ENCODE measurements at places on chromosomes 5 and 9.
A peak's percentile ranks its signal among the peaks of the same experiment; 100 is the strongest.

DNA sequence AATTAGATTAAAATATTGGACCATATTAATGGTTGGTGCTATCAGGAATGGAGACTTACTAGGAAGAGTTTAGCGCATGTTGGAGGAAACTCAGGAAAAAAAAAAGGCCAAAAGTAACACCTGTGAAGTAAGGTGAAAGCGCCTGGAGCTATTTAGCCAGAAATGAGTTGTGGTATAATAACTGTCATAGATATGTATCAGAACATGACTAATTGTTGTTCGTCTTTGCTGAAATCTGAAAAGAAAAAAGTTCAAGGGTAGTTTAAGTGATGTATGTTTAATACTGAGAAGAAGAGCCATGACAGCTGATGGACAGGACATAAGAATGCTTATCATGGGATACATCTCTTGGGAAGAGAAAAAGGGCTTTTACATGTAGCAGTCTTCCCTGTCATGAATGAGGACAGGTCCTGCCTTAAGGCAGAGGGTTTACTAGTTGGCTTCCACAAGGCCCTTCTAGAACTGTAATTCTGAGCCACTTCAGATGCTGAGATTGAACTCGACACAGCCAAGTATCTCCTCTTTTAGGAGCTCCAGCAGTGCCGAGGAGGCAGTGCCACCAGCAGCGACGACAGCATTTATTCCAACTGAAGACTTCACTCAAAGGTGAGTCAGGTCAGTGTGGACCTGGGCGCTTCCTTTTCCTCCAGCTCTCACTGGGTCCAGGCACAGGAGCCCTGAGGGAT lies 940 bp upstream of the CAMK4 start:
- no peak for DNase-seq

DNA sequence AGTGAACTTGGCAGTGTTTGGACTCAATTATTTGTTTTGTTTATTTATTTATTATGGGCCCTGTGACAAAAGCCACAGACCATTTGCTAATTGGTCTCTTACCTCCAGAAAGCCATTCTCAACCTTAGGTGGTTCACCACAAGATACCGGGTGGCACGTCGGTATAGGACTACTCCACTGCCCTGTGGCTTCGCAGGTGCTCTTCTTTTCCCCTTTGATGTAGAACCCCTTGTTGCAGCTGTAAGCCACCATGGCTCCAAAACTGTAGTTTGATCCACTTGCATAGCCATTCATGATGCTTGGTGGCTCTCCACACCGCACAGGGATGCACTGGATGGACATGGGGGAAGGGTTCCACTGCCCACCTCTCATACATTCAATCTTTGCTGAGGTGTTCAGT lies 73.3 kb upstream of the TXNDC8 start:
- no peak for DNase-seq

DNA sequence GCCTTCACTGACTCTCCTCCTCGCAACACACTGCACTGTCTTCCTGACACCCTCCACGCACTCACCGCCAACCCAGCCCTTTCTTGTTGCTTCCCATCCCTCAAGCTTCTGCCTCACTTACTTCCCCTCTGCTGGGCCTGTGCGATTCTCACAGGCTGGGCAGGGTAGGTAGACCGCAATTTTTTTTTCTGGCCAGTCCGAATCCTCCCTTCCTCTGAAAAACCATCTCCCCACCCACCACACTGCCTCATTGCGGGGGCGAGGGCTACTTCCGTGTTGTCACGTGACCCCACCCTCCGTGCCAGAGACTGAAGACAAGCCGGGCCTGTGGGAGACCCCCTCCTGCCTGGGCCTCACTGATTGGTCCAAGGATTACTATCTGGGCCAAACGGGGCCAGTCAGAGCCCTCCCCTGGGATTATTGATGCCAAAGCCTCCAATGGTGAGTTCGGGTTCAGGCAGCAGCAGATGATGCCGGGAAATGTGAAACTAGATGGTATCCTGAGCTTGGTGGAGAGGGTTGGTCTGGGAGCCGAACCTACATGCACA lies 73.1 kb downstream of the STK10 start:
- DNase-seq, result peak; percentile 67

GRCh38 chr9:114538241-114538640 lies 33.0 kb upstream of the WHRN start:
- peak; percentile 19 for DNase-seq

DNA sequence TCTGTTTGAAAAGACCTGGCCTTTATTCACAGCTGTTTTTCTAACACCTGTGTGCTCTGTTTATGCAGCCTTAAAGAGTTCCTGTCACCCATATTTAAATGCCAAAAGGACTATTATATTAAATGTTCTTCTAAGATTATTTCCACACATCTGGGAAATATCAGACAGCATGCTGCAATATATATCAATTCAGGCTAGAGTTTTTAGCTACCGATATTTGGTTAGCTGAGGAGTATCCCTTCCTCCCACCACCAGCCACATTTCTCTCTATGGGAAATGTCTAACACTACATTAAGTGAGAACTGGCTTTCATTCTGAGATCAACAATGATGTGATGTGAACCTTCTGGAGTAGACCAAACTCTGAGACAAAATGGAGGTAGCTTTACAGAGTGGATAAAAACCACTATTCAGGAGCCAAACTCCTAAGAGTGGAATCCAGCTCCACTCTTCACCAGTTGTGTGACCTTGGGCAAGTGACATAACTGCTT lies 509.2 kb downstream of the ZNF608 start:
- DNase-seq, result no peak

DNA sequence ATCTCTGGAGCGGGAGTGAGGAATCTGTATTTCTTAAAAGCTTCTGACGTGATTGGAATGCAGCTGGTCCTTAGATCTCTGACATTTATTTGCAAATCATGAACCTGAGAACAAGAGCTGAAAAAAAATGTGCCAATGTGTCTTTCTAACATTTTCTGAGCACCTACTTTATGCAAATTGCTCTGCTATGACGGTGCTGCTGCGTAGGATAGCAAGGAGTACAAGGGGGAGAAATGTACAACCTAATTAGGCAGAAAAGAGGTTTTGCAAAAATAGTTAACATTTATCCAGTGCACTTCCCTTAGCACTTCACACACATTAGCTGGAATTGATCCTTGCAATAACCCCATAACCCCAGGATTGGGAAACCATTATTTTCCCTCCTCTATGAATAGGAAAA lies 357.5 kb downstream of the TLE4 start:
- no peak for DNase-seq

DNA sequence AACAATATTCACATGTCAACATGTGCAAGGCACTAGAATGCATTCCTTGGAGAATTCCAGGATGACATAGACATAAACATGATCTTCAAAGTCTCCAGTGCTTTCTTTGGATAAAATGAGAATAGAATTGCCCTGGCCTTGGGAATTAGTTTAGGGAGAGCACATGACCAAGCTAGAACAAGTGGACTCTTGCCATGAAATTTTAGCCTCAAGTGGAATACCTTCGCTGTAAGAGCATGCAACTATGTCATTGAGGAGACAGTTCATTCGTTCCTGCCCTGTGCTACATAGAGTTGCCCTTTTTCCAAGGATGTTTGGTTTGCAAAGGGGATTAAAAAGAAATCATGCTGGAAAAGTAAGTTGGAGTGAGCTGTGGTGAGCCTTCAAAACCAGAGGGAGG lies 42.7 kb downstream of the ZFAND5 start:
- DNase-seq, result no peak

DNA sequence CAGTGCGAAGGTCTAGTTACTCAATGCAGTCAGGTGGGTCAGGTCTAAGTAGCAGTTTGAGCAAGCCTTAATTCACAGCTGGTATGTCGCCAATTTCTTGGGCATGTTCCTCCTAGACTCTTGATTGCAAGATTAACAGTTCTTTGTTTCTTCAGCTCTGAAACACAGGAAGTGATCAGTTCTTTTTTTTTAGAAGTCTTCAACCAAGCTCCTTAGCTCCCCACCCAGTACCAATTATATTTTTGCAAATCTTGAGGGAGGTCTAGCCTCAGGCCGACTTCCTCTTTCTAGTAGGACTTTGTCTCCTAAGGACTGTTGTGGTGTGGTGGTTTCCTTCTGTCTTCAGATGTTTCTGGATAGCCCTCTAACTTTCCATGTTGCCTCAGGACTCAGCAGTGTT lies 2054.2 kb downstream of the MAT2B start:
- DNase-seq, result no peak

Measured in activated B cell treated with CpG ODN at 0.5 μM for 24 hours (primary cell).